ENCODE measurements at places on chromosomes 5 and 9.

GRCh38 chr5:73312872-73313510, 135.6 kb downstream of the FOXD1 start:
- DNase-seq: no peak

- no peak for DNase-seq
Observed at GRCh38 chr9:121459513-121459912, 40.1 kb downstream of the GGTA1 start.

DNA sequence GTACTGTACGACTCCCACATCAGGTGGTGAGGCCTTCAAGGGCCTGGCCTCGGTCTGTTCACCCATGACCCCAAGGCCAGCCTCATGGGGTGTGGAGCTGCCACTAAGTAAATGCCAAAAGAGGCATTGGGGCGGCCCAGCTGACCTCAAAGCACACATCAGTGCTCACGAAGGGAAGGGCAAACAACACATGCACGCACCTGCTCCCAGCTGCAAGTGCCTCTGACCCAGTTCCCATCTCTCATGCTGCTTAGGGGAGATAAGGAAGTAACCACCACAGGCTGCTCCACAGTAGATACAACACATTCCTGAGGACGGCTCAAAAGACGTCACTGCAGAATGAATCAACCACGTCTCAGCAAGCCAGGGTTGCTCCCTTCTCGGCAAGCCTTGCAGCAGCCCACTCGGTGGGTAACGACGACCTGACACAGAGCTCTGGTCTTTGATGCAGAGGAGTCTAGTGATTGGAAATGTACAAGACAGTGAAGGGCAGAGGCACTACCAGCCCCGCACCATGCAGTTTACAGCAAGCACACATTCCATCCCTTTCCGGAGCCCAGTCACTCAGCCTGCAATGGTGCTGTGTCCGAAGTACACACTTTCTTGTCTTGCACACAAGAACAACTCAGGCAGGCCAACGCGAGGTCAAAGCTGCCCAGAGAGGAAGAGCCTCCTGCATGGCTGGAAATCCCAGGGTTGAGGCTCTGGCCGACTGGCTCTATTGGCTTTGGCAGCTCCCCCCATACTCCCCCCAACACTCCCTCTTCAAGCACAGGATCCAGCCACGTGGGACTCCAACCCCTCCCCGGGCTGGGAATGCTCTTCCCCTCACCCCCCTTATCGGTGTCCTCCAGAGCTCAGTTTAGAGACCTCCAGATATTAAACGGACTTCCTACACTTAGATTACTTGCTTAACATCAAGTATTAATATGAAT, 31.8 kb downstream of the FABP6 start:
- peak; percentile 76 for DNase-seq

DNA sequence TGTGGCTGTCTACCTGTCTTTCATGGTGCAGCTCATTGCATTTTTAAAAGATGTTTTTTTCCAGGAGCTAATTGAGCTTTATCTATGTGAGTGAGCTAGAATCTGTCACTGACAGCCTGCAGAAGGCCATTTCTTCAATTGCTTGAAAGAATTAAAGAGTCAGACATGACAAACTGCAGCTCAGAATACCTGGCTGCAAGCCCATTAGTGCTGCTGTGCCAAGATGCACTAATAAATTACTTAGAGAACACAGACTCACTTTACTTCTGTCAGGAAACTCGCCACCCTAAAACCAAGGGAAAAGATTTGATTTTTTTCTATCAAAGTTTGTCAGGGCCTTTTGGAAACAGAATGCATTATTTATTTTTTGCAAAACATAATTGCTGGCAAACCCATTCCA, 368.3 kb downstream of the CAAP1 start:
- DNase-seq: no peak

- DNase-seq: no peak
Observed at GRCh38 chr9:4833781-4834560, 41.2 kb downstream of the RCL1 start.

GRCh38 chr5:113215401-113216060, 219.3 kb downstream of the TSSK1B start:
- DNase-seq: no peak

- no peak for DNase-seq
Observed at GRCh38 chr5:150299571-150300327, 3.0 kb downstream of the ARSI start.

- DNase-seq: no peak
Observed at GRCh38 chr5:8523501-8523900, 654.6 kb downstream of the MTRR start.

DNA sequence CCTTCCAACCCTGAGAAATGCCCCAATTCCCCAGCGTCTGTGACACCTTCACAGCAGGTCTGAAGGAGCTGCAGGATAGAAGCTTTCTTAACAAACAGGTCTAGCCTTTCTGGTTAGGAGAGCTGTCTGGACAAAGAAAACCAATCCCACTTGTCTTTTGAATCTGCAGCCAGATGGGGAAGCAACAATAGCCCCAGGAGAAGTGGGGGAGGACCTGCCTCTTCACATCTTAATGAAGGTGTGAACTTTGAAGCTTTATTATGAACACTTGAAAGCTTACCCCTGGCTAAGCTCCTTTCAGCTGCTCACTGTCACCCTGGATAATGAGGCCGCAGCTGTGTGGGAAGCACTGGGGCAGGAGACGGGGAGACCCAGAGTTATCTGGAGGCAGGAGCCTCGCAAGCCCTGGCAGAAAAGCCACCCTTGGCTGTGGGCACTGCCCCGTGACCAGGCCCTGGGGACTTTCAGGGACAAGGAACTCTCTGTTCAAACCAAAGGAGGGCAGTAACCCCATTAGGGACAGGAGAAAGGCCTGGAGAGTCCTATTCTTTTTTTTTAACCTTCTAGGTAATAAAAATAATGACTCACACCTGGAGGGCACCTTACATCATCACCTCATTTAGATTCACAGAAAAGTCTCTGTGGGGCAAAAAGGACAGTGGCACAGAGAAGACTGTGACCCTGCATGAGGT, 151.8 kb upstream of the RAD23B start:
- no peak for DNase-seq

- DNase-seq: no peak
Observed at GRCh38 chr5:156883316-156883875, 33.3 kb downstream of the PPP1R2B start.

DNA sequence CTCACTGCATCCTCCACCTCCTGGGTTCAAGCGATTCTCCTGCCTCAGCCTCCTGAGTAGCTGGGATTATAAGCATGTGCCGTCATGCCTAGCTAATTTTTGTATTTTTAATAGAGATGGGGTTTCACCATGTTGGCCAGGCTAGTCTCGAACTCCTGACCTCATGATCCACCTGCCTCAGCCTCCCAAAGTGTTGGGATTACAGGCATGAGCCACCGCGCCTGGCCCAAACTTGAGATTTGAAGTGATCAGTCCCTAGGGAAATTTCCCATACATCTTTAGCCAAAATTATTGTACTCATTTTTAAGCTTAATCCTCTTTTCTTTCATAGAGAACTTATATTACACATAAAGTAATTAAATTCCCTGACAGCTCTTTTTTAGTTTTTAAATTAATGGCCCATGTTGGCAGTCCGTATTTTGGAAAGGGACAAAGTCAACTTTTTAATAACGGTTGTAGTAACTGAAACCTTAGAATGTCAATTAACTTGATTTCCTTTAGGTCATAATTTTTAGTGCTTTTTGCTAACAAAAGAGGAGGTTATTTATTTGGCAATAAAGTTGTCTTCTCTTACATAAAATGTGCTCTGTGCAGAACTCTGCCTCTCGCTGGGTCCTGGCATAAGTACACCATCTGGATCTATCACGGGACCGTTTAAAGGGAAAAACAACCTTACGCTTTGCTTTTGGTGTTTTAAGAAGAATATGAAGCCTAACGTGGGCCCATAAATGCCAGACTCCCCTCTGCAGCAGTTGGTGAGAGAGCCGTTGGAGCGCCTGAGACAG, 142.3 kb upstream of the OTULINL start:
- no peak for DNase-seq

DNA sequence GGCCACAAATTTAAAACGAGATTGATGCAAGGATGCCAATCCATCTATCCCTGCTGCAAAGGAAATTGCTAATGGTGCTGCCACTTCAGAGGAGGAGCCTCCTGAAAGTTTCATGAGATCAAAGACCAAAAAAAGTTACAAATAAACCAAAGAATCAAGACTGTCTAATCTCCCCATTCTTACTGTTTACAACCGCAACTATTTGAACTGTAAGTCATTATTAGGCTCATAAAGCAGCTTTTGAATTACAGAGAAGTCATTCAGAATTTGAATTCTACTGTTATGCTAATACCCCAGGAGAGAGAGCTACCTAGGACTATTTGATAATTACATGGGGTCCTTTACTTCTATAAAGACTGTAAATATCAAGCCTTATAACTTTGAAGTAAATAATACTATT, 1613.6 kb upstream of the WWC1 start:
- no peak for DNase-seq

- DNase-seq: no peak
Observed at GRCh38 chr5:179217356-179217755, 127.9 kb downstream of the ADAMTS2 start.

DNA sequence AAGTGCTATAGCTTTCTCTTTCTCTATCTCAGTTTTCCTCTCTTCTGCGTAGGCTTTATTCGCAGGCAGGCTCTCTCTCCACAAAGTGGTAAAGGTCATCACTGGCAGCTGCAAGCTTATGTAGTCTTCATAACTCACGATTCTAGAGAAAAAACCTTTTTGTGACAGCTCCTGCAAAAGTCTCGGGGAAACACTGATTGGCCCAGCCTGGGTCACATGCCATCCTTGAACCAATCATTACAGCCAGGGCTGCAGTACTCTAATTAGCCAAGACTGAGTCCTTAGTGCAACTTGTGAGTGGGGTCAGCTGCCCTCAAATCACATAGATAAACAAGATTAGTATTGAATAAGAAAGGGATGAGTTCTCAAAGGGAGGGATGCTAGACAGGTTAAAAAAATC, 18.3 kb upstream of the FRMPD1 start:
- no peak for DNase-seq

DNA sequence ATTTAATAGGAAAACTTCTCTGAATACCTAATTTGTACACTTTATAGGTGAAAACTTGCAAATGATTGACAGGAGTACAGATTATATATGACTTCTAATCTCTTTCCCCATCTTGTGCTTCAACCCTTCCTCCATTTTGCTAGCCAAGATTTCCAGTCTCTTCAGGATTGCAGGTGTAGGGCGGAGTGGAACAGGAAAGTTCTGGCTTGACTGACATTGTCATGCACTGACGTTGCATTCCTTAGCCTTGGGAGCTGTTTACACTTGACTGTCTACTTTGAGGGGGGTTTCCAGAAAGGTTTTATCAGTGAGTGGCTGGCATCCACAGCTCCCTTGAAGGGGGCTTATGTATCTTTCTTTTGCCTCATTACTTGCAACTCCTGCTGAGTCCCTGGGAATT, 34.1 kb upstream of the GRIA1 start:
- no peak for DNase-seq

- DNase-seq: peak; percentile 71
Observed at GRCh38 chr9:136552117-136552703, 6.4 kb upstream of the NOTCH1 start.

- no peak for DNase-seq
Observed at GRCh38 chr5:2049876-2050275, 167.2 kb upstream of the IRX4 start.

DNA sequence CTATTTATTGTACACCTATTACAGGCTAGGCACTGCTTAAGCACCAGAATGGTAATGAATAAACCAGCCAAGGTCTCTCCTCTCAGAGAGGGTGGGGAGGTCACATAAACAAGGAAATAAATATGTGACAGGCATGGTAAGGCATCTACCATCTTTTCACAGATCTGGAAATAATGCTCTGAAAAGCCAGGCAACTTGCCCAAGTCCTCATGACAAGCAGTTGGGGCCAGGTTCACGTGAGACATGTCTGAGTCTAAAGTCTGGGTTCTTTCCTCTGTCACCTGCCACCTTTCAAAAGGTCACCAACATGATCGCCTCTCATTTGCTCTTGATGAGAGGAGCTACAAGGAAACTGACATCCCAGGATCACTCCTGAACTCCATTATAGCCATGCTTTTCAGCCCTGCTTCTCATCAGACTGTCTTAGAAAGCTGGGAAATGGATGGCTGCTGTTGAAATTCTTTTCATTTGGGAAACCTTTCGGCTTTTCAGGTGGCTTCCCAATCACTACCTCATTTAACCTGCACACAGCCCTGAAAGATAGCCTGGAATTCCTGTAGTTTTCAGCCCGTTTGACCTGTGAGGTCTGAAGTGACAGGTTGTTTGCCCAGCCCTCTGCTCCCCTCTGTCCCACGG, 123.1 kb downstream of the CRB2 start:
- DNase-seq: no peak

DNA sequence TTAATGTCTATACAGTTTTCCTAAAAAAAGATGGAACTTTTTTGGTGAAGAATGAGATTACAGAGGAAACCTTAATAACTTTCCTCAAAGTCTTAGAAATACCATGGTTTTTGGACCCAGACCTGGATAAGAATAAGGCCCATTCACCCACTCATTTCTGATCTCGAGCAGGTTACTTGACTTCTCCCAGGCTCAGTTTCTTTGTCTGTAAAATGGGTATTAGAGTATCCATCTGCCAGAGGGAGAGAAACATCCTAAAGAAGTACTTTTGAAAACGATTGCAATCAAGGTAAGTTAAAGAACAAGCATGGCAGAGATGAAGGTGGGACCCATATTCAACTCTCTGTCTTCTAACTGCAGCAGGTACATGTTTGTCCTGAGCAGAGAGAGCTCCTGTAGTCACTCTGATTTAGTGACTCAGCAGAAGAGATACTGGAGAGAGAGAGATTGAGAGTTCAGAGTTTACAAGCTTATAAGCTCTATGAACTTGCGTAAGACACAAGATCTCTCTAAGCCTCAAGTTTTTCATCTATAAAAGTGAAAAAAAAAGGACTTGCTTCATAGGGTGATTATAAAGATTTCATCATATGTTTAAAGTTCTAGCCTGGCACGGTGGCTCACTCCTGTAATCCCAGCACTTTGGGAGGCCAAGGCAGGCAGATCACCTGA, 379.4 kb upstream of the SGCD start:
- DNase-seq: no peak

GRCh38 chr5:144328494-144328893, 157.8 kb downstream of the KCTD16 start:
- DNase-seq: no peak

- no peak for DNase-seq
Observed at GRCh38 chr5:158725297-158725851, 374.3 kb downstream of the EBF1 start.

DNA sequence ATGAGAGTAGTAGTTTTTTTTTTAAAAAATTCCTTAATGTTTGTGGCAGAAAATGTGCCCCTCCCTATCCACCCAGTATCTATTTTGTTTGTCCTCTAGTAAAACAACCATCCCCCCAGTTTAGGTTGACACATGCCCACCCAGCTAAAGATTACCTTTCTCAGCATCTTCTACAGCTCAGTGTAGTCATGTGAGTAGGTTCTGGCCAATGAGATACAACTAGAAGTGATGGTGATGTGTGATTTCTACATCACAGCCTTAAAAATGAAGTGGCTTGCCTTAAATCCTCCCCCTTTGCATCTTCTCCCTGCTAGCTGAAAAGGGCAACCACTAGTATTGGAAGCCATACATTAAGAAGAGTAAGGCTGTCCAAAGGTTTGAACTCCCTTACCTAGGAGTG, 14.9 kb downstream of the CHD1 start:
- DNase-seq: no peak
